Right ventricle myocardium inferior (tissue), 1 donor: ENCODE measurements at places on chromosomes 3 and 15. TPM values are rescaled to one million over a fixed set of nuclear protein-coding genes. Genes with fewer than 3 reads are reported as not detected.

DNA sequence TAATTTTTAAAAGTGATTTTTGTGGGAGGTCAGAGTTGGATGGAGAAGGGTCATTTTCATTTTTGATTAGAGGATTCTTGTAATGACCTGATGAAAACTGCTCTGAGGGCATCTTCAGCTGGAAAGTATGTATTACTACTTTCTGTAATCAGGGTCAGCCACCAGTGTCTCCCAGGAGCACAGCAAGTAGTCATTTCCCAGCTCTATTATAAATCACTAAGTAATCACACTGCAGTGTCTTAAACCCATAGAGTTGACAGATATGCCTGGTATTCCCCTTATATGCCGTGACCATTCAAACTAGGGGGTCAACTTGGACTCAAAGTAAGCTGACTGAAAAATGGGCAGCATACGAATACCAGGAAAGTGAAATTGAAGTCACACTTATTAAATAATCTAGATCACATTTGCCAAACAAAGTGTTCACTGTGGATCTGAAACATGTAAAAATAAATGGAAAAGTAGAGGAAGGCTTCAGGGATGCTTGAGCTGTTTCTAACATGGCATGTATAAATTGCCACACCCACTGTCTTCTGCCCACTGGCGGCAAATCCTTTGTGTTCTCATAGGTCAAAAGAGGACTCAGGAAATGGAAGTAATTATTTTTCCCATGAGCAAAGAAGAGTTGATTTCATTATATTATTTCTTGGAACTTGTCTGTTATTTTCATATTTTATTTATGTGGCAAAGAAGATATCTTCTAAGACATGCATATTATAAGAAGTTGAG lies 105.7 kb downstream of the MBNL1 start:
- no peak for DNase-seq

ITIH1 gene
- total RNA-seq: not detected

DNA sequence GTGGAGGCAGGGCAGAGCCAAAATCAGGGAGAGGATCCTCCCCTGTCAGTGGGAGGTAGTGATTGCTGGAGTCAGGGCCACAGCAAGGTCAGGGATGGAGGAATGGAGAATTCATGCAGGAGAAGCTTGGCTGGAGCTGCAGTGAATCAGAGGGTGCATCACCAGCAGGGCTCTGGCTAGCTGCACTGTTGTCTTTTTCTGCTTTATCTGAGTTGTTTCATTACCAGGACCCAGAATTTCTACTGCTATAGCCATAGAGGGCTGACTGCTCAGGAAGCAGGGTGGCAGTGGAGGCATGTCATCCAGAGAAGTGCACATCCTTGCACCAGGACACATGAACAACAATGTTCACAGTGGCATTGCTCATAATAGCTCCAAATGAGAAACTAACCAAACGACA lies 113.5 kb upstream of the GALNT15 start:
- no peak for DNase-seq

DNA sequence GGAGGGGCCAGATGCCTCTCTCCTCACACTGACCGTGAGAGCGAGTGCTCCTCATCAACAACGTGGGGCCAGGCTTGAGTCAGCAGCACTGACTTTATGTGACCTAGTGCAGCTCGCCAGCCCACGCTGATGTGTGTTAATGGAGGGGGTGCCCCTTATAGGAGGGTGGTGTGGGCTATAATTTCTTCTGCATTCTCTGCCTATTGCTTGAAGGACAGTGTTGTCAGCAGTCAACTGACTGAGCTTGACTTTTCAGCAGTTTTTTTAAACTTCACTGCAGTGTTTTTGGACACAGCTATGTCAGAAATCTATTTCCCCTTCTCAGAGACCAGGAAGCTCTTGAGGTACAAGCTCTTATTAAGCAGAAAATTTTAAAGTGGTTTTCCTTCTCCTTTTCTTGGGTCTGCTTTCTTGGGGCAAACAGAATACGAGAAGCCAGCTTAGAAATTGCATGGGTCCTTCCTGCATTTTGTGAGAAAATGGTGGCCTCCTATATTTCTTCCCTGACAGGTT lies 304.8 kb upstream of the CTDSPL start:
- DNase-seq: no peak

GRCh38 chr3:52896613-52897012 lies 735 bp downstream of the STIMATE start:
- DNase-seq: no peak

- no peak for DNase-seq
Observed at GRCh38 chr3:102757950-102758349, 323.1 kb downstream of the ZPLD1 start.

DNA sequence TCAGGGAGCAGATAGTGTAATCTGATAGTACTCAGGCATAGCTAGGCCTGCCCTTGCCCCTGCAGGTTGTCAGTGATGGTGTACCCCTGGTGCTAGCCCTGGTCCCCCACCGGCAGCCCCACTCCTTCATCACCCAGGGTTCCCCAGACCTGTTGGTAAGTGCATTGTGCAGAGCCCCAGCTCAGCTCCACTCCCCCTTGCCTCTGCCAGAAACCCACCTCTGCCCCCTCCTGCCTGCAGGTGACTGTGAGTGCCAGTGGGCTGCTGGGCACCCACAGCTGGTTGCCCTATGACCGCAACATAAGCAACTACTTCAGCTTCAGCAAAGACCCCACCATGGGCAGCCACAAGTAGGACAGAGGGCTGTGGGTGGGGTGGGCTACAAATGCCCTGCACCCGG lies 27.5 kb downstream of the NBEAL2 start:
- DNase-seq: no peak

DNA sequence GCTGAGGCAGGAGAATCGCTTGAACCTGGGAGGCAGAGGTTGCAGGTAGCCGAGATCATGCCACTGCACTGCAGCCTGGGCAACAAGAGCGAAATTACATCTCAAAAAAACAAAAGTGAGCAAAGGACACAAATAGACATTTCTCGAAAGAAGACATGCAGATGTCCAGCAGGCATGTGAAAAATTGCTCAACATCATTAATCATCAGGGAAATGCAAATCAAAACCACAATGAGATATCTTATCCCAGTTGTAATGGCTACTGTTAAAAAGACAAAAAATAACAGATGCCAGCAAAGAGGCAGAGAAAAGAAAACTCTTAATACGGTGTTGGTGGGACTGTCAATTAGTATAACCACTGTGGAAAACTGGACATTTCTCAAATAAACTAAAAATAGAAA lies 20.9 kb downstream of the ASB7 start:
- no peak for DNase-seq

DNA sequence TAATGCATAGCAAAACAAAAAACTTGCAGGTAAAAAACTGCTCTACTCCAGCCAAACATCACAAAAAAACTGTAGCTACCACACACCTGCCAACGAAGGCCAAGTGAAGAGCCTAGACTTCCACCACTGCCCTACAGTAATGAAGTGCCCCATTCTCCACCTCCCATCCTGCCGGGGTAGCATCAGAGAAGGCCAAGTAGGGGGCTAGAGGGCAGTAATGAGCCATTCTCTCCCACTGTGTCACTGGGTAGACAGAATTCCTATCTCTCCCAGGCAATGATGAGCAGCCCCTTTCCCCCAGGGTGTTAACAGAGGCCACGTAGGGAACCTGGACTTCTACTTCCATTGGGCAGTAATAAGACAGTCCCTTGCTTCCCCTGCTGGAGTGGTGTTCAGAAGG lies 9.5 kb downstream of the SEC22C start:
- DNase-seq: no peak

- no peak for DNase-seq
Observed at GRCh38 chr3:29597376-29598008, 316.6 kb downstream of the RBMS3 start.

DNA sequence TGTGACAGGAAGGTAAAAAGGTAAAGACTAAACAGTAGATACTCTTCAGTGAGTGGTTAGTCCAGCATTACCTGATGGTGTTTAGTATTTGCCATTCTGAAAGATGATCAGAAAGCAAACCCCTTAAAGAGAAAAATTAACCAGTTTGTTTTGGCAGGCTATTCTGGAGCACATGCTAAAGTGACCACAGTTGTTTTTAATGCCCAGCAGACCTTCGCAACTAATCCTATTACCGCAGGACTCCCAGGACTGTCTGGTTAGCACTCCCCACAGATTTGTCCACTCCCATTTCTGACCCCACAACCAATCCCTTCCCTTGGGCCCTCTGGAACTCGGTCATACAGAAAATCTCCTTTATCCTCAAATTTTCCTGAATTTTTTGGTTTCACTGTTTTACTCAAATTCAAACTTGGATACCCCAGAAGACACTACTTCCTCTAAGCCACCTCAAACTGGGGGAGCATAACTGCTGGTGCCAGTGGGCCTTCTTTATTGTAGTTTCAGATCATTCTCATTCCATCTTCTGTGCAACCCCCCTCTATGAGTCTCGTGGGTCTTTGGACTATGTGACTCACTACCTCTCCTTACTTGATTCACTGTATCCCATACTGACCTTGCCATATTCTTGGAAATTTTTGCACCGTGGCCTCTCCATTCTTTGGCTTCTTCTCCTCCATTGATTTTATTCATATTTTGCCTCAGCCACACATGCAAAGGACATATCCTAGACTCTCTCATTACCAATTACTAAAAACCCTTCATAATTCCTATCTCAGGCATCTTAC lies 104.4 kb downstream of the RBMS3 start:
- DNase-seq: no peak

- DNase-seq: no peak
Observed at GRCh38 chr15:25741256-25741580, 121.9 kb downstream of the ATP10A start.

TJP1 gene
- 111 TPM for total RNA-seq

EPHA6 gene
- total RNA-seq: 0.62 TPM

DNA sequence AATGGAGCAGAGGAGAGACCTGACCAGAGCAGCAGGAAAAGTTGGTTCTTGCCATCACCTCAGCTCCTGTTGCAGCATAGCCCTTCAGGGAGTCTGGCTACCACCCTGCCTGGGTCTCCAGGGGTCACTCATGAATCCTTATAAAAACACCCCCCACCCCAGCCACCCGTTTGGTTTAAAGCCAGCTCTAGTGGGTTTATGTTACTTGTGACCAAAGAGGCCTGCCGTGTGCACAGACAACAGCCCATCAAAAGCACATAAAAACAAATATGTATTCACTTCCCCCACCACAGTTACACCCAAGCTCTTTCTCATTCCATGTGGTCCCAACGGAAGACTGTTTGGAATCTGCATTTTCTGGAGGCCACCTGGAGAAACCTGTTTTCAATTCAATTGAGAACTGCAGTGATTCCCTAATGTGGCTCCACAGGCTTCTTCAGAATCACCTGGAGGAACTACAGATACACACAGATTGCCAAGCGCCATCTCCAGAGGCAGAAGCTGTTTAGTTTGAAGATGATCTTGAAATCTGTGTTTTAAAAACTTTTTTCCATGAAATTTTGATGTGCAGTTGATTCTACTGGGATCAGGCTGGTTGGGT lies 13.8 kb downstream of the FOXL2 start:
- no peak for DNase-seq

- DNase-seq: no peak
Observed at GRCh38 chr15:93174836-93175235, 85.8 kb upstream of the RGMA start.

DNA sequence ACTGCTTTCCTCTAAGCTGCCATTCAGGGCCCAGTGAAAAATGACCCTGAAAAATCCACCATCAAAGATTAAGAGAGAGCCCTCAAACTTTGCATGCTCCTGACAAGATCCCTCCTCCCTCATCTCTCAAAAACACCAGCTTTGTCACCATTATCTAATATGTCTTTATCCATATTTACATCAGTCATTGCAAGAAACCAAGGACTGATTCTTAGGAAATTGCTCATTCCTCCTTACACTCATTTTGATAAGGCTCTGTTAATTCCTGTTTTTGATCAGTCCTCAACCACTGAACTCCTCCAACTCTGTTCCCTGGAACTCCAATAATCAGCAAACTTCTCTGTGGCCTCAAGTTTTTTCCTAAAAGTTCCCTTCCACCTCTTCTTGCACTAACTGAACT lies 51.8 kb downstream of the CD200 start:
- no peak for DNase-seq

DNA sequence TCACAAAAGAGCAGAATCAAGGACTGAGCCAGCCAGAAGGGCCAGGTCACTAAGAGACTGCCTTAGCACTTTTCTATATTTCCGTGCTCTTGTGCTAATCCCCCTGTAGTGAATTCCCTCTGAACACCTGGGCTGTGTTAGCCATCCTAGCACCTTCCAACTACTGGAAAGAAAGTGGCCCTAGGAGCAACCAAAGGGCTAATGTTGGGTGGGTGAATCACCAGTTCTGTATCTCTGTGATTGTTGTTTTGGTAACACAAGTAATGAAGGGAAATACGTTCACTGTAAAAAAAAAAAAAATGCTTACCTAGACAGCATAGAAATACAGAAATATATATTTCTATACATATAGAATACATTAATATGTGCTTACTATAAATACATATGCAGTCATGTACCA lies 43.9 kb downstream of the PXYLP1 start:
- DNase-seq: no peak

ADGRG7 gene
- total RNA-seq: not detected

GRCh38 chr15:61653110-61653509 lies 407.1 kb downstream of the VPS13C start:
- no peak for DNase-seq

- DNase-seq: no peak
Observed at GRCh38 chr3:49841126-49841696, 15.2 kb downstream of the TRAIP start.

EOMES gene
- 0.08 TPM for total RNA-seq
